ENCODE measurements at places on chromosomes 6 and 20.

DNA sequence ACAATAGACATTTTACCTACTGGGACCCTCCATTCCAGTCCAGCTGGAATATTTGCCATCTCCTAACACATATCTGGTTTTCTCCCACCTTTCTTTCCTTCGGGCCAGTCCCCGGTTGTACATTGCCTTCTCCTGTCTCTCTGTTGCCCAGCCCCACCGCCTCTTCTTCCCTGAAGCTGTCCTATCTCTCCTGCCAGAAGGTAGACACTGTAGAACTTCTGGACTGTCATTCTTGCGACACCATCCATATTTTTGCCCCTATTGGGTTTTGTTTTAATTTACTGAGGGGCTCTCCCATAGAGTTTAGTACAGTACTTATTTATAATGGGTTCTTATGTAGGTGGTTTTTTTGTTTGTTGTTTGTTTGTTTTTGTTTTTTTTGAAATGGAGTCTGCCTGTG lies 4.9 kb downstream of the PTK7 start:
- no peak for DNase-seq

DNA sequence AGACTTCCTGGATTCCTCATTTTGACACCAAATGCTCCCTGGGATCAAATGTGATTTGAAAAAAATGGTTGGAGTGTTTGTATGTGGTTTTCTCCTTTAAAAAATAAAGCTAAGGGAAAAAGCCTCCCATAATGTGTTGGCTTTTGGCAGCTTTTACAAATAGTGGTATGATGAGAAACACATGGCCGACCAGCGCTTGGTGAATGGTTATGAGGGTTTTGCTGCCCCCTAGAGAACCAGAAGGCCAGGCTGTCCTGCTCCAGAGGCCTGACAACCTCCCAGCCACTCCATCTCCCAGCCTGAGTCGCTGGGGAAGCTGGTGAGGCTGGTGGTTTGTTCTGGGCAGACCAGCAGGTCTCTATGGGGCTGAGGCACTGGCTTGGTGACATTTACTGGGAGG lies 69.3 kb downstream of the CLIC5 start:
- no peak for DNase-seq

DNA sequence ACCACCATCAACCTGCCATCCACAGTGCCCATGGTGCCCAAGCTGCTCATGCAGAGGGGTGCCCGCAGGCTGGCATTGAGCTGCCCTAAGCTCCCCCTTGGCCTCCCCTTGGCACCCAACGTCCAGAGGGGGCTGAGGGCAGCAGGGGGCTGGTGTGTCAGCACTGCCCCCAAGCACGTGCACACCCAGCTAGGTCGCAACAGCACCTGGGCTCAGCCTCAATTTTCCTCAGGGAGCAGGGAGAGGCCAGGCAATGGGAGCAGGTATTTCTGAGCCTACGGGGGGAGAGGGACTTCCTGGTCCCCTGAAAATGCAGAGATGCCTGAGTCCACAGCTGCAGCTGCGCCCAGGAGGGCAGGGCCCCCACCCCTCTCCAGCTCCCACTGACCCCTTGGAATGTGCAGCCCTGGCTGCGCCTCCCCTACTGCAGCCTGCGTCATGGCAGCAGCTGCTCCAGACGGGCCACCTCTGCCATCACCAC lies 204.2 kb downstream of the ANKRD60 start:
- DNase-seq: no peak

DNA sequence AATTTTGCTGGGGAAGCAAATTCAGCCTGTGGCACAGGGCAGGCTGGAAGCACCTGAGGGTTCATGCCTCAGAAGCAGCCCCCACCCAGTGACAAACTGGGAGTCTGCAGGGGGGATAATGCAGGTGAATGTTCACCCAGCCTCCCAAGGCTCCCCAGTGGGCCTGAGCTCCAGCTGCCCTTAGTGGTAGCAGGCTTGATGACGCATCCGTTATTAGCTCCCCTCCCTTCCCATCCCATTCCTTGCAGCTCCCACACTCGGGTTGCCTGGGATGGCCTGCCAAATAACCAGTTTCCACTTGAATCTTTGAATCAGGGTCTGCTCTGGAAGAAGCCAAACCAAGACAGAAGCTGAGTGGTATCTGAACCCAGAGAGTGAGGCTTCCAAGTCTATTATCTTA lies 15.8 kb downstream of the KCNK15 start:
- DNase-seq: no peak

GRCh38 chr6:22878324-22878701 lies 308.9 kb downstream of the HDGFL1 start:
- no peak for DNase-seq

GRCh38 chr20:57200882-57201695 lies 65.4 kb downstream of the BMP7 start:
- peak; percentile 45 for DNase-seq

DNA sequence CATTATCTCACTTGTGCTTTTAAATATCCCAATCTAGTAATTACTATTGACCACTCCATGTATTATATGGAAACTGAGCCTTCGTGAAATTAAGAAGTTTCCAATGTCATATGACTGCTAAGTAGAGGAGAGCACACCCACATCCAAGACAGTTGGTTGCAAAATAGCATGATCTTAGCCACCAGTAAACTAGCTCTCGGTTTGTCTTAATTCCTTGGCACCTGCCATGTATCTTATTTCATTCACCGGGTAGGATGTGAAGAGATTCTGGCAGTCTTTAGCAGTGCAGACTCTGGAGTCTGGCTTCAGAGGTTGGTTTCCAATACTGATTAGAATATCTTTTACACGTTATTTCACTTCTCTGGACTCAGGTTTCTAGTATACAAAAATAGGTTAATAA lies 270.3 kb downstream of the LAMA2 start:
- no peak for DNase-seq

All from mammary epithelial cell (primary cell).